ENCODE measurements at places on chromosomes 2 and 18.

- no peak for DNase-seq
Measured at GRCh38 chr2:183389546-183390080, 265.4 kb downstream of the NUP35 start.

- peak; percentile 42 for DNase-seq
Measured at GRCh38 chr2:112481050-112481527, 867 bp upstream of the TTL start.

DNA sequence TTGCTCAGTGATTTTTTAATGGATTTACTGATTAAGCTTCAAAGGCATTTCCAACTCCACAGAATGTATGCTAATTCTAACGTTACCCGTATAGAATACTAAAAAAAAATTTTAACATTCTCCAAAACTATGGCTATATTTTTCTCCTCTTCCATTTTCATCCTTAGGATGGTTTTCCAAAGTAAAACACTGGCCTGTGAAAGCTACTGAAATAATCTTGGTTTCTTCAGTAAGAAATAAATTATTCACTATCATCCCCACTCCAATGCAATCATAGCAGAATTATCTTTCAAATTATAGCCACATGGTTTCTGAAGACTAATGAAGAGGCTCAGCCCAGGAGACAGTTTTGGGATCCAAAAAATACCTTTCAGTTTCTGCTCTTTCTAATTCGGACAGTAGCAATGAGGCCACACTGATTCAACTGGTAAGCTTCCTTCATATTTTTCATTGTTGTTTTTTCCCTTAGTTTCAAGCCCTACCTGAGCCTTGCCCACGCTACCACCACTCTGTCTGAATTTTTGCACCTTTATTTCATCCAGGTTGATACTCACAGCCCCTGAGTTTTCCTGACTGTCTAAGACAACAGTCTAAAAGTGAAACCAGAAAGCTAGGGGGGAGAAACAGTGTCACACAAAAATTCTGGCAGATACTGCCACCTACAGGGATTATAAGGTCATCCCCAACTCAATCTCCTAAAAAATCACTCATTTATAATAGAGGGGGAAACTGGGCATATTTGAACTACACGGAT lies 887.9 kb downstream of the NRXN1 start:
- peak; percentile 24 for DNase-seq

- no peak for DNase-seq
Measured at GRCh38 chr2:160036736-160037135, 25.7 kb downstream of the PLA2R1 start.

GRCh38 chr2:45724335-45724734 lies 72.9 kb downstream of the PRKCE start:
- no peak for DNase-seq

DNA sequence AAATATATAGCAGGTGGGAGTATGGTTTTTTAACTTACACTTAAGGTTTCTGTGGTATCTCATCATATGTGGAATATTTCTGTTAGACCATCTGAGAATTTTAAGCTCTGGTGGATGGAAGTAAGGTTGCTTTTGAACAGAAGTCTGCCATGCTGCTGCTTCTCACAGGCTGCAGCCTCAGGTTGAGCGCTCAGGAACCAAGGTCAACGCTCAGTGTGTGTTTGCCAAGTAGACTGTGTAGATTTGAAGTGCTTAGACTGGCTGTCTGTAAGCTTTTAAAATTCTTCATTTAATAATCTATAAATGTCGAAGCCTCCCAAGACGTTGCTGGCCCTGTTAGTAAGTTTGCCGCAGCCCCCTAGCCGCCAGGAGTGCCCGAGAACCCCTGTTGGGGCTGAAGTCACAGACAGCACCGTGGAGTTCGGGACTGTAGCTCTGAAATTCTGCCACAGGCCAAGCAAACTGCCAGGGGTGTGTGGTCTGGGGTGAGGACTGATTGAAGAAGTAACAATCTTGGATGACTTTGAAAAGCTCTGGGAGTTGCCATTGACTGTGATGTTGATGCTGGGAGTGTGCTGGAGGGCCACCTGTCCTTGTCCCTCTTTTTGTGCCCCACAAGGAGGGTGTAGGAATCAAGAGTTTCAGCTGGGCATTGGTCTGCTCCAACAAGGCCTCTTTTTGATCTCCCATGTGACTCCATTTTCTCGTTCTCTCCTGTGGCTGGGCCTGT lies 26.9 kb downstream of the INPP4A start:
- DNase-seq, result no peak

GRCh38 chr2:55009277-55010060 lies 40.8 kb downstream of the RTN4 start:
- DNase-seq, result no peak

DNA sequence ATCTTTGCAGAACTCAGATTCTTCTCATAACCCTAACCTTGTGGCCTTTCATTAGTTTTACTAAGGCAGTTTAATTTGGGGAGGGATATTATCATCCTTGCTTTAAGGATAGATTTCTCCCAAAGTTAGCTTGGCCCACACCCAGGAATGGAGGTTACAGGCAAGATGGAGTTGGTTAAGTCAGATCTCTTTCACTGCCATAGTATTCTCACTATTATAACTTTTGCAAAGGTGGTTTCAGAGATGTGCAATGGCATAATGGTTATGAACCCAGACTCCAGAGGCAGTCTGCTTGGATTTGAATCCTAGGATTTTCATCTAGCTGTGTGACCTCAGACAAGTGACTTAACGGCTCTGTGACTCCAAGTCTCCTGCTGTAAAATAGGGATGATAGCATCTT lies 48.7 kb upstream of the NDUFV2 start:
- no peak for DNase-seq

GRCh38 chr2:121201796-121202195 lies 83.2 kb downstream of the TFCP2L1 start:
- DNase-seq, result no peak

- no peak for DNase-seq
Measured at GRCh38 chr2:44801841-44802776, 139.4 kb upstream of the SIX3 start.

DNA sequence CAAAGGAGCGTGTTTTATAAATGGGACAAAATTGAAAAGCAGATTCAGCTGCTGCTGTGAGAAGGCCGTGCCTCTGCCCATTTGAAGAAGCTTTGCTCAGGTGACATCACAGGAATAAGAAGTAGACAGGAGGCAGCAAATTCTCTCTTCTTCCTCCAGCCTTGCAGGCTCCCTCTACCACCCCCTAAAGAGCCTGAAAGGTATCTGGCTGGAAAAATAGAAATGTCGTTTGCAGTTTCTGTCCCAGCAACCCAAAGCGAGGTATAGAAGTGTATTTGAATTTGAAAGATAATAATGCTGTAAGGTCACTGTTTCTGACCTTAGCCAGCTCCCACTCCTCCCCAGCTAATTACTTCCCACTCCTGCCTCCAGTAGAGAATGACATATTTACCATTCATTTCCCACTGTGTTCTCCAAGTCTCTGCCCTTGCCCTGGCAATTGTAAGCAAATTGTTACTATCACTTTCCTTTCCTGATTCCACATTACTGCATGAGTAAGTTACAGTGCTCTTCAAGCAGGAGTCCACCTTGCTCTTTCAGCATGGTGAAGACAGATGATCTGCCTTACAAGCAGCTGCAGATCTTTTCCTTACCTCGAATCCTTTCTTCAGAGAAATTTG lies 56.8 kb upstream of the RASGRP3 start:
- no peak for DNase-seq

DNA sequence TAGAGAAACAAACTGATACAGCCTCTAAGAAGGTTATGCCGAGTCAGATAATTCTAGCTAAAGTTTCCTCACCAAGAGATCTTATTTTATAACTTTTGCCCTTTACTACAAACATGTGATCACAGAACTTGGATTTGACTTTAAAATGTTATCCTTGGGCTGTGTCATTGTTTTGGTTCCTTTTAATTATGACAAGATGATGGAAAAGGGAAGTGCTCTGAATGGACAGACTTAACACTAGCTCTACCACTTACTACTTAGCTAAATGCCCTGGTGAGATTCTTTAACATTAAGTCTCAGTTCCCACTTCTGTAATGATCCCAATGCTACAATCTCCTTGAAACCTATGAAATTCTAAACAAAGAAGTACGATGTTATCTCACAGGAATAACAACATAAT lies 69.9 kb downstream of the RTTN start:
- no peak for DNase-seq

- DNase-seq, result no peak
Measured at GRCh38 chr2:34747643-34748042, 1148.5 kb upstream of the FAM98A start.

GRCh38 chr18:36212301-36213171 lies 25.2 kb downstream of the MOCOS start:
- DNase-seq, result no peak

GRCh38 chr2:129118296-129118695 lies 799.6 kb upstream of the HS6ST1 start:
- DNase-seq, result no peak

- no peak for DNase-seq
Measured at GRCh38 chr2:38709567-38710194, 41.5 kb downstream of the SRSF7 start.

GRCh38 chr2:168145426-168146310 lies 101.7 kb downstream of the STK39 start:
- DNase-seq, result no peak

DNA sequence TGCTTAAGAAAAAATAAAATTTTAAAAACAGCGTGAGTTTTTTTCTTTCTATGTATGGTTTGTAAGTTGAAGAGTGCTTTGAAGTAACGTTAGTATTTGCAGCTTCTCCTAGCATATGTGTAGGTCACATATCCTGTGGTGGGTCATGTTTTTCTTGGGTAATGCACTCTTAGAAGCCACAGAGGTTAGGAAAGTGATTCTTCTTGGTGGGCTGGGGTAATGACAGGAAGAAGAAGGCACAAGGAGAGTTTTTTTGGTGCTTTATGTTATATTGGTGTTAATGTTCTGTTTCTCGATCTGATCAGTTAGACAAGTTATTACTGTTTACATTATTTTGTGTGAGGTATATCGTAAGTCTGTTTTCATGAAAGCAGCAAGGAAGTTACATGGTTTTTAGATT lies 109.0 kb downstream of the ICA1L start:
- no peak for DNase-seq

GRCh38 chr2:207352978-207353671 lies 176.6 kb upstream of the CREB1 start:
- DNase-seq, result no peak

GRCh38 chr2:68018727-68019126 lies 44.1 kb downstream of the C1D start:
- no peak for DNase-seq

GRCh38 chr18:74013955-74014354 lies 133.7 kb downstream of the FBXO15 start:
- DNase-seq, result peak; percentile 3

DNA sequence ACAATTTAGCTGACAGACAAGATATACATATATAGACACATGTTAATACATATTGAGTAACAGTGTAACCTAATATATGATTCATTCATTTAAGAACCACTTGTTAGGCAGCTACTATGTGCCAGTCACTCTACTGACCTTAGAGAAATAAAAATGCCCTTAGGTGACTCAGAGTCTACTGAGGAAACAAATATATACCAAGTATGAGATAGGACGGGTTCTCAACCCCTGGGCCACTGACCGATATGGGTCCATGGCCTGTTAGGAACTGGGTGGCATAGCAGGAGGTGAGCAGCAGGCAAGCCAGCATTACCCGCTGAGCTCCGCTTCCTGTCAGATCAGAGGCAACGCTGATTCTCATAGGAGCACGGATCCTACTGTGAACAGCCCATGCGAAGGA lies 14.8 kb downstream of the STRN start:
- no peak for DNase-seq

DNA sequence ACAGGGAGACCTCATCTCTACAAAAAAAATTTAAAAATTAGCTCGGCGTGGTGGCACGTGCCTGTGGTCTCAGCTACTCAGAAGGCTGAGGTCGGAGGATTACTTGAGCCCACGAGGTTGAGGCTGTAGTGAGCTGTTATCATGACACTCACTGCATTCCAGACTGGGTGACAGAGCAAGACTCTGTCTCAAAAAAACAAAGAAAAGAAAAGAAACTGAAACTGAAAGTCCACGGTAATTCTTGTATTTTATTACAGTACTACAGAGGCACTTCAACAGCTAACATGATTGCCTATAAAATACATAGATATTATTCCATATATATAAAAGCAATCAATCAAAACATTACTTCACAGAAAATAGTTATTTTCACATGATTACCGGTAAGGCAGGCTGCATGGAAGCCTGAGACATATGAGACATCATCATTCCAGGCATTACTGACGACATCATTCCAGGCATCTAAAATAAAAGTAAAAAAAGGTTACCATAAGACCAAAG lies 23.1 kb downstream of the PRPF40A start:
- peak; percentile 4 for DNase-seq

GRCh38 chr2:46887028-46887885 lies 28.3 kb downstream of the MCFD2 start:
- no peak for DNase-seq

GRCh38 chr18:25842665-25843064 lies 247.7 kb downstream of the SS18 start:
- DNase-seq, result no peak

- DNase-seq, result no peak
Measured at GRCh38 chr18:26705757-26706156, 157.4 kb upstream of the KCTD1 start.

- DNase-seq, result no peak
Measured at GRCh38 chr2:65053199-65053598, 3.0 kb upstream of the CEP68 start.

DNA sequence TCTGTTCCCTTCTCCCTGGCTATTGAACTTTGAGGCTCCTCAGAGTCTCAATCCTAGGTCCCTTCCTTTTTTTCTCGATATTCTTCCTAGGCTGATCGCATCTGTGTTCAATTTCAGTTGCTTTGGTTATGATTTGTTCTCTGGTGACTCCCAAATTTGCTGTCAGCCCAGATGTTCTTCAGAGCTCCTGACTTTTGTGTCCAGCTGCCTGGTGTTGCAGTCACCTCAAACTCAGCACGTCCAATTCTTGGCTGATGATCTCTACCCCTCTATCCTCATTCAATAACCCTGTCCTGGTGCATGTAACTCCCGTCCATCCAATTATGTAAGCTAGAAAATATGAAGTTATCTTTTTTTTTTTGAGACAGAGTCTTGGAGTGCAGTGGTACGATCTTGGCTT lies 31.4 kb downstream of the DIS3L2 start:
- no peak for DNase-seq

DNA sequence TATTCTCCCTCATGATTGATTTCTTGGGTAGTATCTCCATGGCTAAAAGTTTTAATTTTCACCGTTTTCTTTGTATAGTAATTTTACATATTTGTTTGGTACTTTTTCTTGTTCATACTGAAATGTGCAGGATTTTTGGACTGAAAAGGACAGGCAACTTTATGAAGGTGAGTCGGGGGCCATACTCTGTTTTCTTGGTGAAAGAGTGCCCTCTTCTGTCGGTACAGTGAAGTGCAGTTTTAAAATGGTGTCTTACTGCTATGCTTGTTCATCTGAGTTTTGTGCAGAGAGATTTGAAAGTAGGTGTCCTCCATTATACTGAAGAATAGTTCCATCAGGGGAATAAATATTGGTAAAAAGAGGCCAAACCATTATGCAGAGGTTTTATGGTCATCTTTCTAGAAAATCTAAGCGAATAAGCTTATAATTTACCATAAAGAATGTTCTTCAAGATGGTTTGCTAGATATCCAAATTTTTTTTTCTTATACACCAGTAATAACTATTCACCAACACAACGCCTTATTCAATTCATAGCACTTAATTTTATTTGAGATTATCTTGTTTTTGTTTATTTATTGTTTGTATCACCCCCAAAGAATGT lies 8.7 kb upstream of the SERPINB13 start:
- no peak for DNase-seq
